ENCODE measurements at places on chromosomes 2 and 18.
A peak's percentile ranks its signal among the peaks of the same experiment; 100 is the strongest.

GRCh38 chr2:104844807-104845551 lies 8.9 kb upstream of the POU3F3 start:
- no peak for DNase-seq

DNA sequence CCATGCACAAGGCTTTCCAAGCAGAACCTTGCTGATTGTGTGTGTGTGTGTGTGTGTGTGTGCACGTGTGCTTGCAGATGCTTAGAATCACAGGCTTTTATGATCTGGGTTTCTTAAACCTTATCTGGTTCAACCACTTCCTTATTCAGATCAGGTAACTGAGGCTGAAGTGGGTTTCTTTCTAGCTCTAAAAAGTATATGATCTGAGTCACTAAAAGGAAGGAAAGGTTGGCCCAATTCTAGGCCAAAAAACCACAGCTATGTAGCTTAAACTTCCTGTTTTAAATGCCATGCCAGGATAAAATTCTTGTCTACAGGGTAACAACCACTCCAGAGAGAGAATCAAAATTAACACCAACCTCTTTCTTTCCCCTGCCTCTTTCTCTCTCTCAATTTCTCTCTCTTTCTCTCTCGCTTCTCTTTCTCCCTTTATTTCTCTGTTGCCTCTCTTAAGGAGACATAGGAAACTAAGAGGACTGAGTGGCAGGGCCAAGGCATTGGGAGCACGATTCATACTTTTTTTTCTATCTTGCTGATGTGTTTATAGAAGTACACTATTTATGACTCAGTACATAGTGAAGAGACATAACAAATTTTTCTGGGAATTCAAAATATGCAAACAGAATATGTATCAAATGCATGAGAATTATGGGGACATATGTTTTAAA lies 140.3 kb downstream of the TRIB2 start:
- no peak for DNase-seq

DNA sequence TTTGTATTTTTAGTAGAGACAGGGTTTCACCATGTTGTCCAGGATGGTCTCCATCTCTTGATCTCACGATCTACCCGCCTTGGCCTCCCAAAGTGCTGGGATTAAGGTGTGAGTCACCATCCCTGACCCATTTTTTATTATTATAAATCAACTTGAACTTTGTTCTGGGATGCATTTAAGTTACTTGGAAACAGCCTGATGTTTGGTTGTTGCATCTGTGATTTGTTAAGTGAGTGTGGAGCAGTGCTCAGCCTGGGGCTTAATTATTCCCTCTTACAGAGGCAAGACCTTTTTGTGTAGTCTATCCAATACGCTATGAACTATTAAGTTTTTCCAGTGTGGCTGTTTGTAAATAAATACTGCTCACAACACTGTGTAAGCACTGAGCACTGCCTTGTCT lies 32.6 kb downstream of the MTA3 start:
- no peak for DNase-seq

- no peak for DNase-seq
Observed at GRCh38 chr2:233098618-233099017, 38.5 kb downstream of the INPP5D start.

GRCh38 chr2:234986390-234986789 lies 34.6 kb downstream of the SH3BP4 start:
- DNase-seq = no peak

DNA sequence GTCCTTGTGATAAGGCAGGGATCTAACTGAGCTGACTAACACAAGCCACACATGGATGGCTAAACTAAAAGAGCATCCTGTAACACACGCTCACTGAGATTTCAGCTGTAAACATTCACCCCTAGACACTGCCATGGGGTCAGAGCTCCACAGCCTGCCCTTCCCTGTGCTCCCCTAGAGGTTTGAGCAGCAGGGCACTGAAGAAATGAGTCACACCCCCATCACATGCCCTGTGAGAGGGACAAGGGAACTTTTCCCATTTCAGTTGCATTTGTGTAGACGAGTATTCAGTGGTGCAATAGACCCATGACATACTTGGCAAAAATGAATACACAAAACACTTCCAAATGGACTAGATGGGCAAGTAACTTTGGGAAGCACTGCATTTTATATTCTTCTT lies 402.4 kb upstream of the LRRTM1 start:
- DNase-seq = no peak

DNA sequence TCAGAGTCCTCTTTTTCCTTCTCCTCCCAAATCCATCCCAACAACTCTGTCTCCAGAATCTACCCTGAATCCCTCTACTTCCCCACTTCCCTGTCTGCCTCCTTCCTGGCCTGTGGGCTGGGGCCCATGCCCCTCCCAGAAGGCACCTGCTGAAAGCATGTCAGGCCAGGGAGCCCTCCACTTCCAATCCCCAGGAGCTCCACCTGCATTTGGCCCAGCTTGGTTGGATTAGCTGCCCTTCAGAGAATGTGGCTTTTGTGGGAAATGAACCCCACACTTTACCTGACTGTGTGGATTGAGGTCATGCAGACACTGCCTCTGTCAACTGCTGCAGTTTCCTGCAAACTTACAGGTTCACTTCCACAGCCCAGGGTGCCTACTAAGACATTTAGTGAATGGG lies 58.5 kb downstream of the ACOXL start:
- DNase-seq = no peak

GRCh38 chr2:209348433-209348832 lies 75.4 kb upstream of the MAP2 start:
- no peak for DNase-seq

DNA sequence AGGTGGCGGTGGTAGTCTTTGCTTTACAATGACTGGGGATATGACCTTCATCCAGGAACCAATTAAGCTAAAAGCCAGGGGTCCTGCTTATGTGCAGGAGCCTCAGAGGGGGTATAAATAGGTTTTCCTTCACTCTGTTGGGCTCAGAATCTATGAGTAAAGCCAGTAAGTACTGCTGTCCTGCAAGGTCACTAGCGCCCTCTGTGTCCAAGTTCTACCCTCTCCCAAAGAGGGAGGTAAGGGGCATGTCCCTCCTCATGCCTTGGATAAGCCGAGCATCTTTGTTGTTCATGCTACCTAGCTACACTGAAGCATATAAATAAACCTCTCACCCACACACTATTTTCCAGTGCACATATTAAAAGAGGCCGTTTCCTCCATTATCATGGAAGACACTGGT lies 79.4 kb downstream of the SPRED2 start:
- DNase-seq = no peak

GRCh38 chr2:29115797-29116781 lies 874 bp downstream of the CLIP4 start:
- DNase-seq = peak; percentile 49

DNA sequence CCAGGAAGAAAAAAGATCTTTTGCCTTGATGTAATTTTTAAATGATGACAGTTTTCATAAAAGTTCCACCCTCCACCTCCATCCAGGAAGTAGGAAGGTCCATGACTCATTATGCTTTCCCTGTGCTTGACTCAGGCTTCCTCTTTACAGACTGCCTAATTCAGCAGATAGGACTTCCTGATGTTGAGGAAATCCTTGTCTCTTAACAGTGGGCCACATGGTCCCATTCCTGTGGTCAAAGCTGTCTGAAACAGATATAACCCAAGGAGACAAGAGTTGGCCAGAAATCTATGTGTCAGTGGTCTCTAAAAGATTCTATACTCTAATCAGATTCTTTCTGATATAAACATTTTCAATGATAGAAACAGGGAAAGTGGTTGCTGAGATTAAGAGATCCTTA lies 119.1 kb downstream of the BAZ2B start:
- no peak for DNase-seq

- no peak for DNase-seq
Observed at GRCh38 chr2:66516499-66516898, 81.6 kb downstream of the MEIS1 start.

DNA sequence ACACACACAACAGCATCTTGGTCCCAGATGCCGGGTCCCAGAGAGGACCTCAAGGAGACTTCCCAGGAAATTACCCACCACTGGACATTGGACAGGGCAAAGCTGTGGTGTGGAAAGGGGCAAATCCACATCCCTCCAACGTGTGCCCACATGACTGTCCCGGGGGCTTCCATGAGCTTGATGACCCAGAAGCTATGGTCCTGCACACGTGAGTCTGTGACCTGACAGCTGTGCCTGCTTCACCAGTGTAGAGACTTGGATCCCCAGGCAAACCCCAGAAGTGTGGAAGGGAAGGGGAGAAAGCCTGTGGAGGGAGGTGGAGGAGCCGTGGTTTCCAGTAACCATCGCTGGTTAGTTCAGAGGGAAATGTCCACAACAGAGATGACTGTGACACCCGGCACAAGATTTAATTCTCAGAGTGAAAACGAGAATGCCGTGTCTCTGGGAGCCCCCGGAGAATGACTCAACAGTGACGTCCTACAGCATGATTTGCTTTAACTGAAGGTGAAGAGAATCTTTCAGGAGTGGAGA lies 19.1 kb upstream of the GPR55 start:
- DNase-seq = no peak

DNA sequence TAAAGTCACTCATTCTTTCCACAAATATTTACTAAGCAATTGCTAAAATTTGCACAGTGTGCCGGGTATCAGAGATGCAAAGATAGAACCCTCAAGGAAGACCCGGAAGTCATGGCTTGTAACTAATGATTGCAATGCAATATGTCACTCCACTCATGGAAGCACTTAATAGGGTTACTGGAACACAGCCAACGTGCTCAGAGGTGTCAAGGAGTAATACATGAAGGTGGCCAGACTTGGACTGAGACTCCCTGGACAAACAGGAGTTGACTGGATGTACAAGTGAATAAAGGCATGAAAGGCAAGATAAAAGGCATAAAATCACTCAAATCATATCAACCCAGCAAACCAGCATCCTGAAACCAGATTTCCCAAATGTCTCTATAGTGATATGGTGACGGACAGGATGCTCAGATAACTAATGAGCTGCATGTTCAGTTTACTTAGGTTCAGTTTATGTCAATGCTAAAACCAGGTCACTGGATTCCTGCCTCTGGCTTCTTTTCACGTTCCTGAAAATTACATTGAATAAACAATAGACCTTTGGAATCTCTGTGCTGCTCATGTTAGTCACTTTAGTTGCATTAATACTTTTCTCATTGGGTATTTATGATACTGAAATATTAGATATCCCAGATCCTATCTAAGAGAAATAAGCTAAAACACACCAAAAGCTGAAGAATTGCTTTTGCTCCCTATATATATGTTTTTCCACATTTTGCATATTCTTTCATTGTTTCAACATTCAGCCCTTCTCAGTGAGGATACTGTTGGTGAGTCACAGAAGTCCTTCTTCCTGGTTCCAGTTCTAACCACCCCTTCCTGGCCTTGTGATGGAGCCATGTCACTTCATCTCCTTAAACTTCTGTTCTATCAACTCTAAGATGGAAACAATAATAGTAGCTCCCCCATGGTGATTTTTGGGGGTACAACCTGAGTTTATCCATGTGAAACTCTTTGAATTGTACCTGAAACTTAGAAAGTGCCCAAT lies 688.9 kb upstream of the ID2 start:
- DNase-seq = no peak

GRCh38 chr2:109125593-109126500 lies 3.2 kb upstream of the SH3RF3 start:
- no peak for DNase-seq

DNA sequence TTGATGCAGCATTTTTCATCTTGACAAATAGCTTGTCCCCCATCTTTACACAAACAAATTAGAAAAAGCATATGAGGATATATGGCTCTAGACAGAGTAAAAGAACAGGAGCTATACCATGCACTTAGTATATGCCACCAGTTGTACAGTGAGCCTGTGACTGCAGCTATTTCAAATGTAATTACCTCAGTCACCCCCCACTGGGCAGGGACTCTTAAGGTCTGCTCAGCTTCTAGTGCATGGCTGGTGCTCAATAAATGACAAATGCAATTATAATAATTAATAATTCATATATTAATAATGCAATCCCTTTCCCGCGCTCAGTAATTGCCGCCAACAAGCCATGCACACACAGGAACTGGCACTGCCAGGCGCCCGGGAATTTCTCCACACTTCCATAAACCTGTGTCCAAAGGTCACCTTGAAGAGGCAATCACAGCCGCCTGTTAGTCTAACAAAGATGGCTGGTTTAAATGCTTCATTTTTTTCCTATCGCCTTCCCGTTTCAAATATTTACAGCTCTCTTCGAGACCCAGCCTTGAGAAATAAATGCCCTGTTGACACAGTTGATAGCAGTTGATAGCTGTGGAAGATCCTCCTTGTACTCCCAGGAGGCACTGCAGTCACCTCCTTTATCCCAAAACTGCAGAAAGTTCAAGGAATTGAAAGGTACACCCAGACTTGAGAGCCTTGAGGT lies 156.6 kb downstream of the INO80D start:
- DNase-seq = no peak

DNA sequence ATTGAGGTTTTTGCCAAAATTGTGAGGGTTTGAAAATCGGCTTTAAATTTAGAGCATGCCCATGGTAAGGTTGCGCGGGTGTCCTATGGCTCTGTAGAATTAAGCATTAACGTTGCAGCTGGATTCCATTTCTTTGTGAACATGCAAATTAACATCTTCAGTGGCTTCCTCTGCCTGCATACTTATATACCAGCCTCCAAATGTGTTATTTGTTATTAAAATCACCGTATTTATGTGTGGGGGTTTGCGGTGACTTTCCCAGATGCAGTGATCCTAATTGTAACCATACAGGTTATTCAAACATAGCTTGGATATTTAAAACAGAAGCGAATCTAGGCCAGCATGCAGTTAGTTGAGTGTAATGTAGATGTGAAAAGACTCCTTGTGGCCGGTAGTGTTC lies 80.2 kb downstream of the TGOLN2 start:
- no peak for DNase-seq

GRCh38 chr2:213084261-213084660 lies 67.2 kb downstream of the IKZF2 start:
- no peak for DNase-seq

- DNase-seq = no peak
Observed at GRCh38 chr18:44699572-44700261, 19.0 kb downstream of the SETBP1 start.

DNA sequence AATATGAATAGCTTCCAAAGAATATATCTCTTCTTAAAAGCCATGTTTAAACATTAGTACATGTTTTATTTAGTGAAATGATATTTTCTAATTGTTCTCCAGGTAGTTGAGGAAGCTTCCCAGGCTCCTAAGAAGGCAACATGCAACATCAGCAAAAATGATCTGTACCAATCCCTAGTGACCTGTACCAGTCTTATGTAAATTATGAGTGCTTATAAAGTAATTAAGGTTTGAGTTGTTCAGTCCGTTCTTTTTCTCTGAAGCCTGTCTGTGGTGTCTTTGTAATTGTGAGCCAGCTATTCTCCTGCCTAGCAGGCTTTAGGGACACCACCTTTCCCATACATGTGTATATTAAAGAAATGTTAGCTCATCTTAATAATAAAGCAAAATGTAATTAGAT lies 98.2 kb downstream of the PKP4 start:
- DNase-seq = no peak

- DNase-seq = no peak
Observed at GRCh38 chr2:203887677-203888076, 20.1 kb downstream of the CTLA4 start.

GRCh38 chr2:149606251-149606811 lies 18.8 kb upstream of the MMADHC start:
- no peak for DNase-seq

DNA sequence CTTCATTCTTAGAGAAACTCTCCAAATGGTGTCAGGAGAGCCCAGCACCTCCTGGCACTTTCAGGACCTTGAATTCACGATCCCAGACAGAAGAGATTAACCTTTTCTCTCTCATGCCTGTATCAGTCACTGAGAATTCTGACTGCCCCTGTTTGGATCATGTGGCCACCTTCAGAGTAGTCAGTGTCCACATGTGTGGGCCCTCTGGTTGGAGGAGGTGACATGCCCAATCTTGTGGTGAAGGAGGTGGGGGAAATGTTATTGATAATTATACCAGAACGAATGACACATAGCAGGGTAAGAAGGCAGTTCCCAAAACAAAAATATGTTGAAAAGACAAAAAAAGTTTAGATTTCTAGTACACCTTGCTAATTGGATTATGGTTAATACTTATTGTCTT lies 31.7 kb downstream of the UBXN4 start:
- no peak for DNase-seq

All from stimulated activated CD4-positive, alpha-beta T cell treated with anti-CD3 and anti-CD28 coated beads, TNF-alpha, amount 100 ng/mL, for 4 hours (primary cell).